ENCODE measurements at places on chromosomes 16 and 17. TPM values are rescaled to one million over a fixed set of nuclear protein-coding genes. Genes with fewer than 3 reads are reported as not detected.

The CHD9NB gene
- total RNA-seq: 1.5 TPM

The IGSF6 gene
- not detected for total RNA-seq

The TRAF4 gene
- 27.9 TPM for total RNA-seq

The TBC1D3I gene
- total RNA-seq: 1.1 TPM

The OTOP3 gene
- not detected for total RNA-seq

The PYDC1 gene
- total RNA-seq: not detected
